Stimulated activated CD8-positive, alpha-beta memory T cell treated with anti-CD3 and anti-CD28 coated beads, Interleukin-7, amount 100 ng/mL, for 1 hour (primary cell): ENCODE measurements at places on chromosomes 2 and 18.

GRCh38 chr2:69993708-69994107 lies 32.3 kb upstream of the ASPRV1 start:
- DNase-seq: no peak

- no peak for DNase-seq
These were observed 10.0 kb downstream of the DDX1 start for GRCh38 chr2:15601681-15602080.

GRCh38 chr18:41751161-41751560 lies 203.9 kb upstream of the PIK3C3 start:
- DNase-seq: no peak

- no peak for DNase-seq
These were observed 27.8 kb downstream of the ANKRD62 start for GRCh38 chr18:12121175-12122042.

DNA sequence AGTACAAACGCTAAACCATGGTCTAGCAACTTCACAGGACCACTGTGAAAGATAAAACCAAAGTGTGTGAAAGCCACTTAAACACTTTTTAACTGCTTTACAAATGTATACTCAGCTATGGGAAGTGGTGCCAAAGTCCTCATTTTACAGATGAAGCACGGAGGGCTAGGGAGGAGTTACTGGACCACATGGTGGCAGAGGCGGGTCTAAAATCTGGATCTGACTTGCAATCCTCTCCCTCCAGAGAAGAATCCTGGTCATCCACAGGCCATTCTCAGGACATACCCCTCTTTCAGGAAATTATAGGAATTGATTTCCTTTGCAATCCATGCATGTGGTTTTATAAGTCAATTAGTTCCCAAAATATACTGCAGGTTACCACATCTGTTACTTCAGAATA lies 84.6 kb upstream of the GYPC start:
- no peak for DNase-seq

GRCh38 chr2:105261061-105261460 lies 19.5 kb downstream of the GPR45 start:
- no peak for DNase-seq

- no peak for DNase-seq
These were observed at the start of gene PTPN18 for GRCh38 chr2:130355578-130356431. TSS of gene PTPN18 (plus strand) at chr2:130356056. CDS start at chr2:130356108, 52 bp downstream.

DNA sequence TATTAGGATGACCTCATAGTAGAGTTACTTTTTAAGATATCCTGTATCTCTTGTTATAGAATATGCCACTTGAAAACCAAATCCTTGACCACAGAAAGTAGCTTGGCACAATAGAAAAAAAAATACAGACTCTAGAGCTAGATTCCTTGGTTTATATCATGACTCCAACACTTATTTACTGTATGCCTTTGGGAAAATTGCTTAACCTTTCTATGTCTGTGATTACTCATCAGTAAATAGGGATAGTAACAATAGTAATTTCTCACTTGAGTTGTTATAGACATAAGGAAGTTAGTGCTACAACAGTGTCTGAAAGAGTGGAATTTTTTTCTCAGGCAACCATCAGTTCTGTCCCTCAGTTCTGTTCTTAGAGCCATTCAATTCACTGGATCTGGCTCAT lies 193.8 kb downstream of the GULP1 start:
- no peak for DNase-seq
